ENCODE measurements at places on chromosomes 1 and 21.

DNA sequence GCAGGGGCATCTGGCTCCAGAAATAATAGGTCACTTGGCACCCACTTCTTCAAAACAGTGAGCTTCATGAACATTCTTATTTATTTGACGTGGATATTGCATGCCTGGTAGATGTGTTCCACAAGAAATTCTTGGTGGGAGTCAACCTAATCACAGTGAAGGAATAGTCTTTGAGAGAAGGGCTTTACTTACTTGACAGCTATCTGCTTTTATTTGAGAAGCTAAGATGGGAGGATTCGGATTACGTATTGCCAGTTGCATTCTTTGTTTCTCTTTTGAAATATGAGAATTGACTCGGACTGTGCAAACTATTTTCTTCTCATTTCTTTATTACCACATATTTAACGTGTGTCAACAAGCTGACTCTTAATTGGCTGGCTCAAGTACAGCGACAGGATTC is 117.2 kb downstream of the FASLG start:
- DNase-seq = no peak

DNA sequence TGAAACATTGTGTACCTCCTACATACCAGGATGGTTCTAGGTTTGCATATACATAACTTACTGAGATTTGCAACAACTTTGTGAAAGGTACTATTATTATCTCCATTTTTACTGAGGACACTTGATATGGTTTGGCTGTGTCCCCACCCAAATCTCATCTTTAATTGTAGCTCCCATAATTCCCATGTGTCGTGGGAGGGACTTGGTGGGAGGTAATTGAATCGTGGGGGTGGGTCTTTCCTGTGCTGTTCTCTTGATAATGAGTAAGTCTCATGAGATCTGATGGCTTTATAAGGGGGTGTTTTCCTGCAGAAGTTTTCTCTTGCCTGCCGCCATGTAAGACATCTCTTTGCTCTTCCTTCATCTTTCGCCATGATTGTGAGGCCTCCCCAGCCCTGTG is 40.1 kb downstream of the IGSF21 start:
- DNase-seq = no peak

- no peak for DNase-seq
Measured at GRCh38 chr1:93716941-93717368, 35.3 kb upstream of the BCAR3 start.

GRCh38 chr1:20167126-20167525 is 18.8 kb upstream of the UBXN10 start:
- no peak for DNase-seq

- DNase-seq = no peak
Measured at GRCh38 chr1:37047542-37047941, 13.2 kb upstream of the GRIK3 start.

DNA sequence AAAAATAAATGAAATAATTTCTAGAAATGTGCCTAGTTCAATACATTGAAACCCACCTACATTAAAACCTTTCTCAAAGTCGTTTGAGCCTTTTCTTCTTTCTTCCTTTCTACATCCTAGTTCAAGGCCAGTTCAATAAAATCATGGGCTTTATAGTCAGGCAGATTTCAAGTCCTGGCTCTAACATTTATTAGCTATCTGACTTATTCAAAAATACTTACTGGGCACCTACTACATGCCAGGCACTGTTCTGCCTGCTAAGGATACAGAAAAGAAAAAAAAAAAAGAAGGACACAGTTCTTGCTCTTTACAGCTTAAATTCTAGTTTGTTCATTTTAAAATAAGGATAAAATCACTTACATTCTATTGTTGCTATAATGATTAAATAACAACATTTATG is 134.2 kb upstream of the FGGY start:
- DNase-seq = no peak

DNA sequence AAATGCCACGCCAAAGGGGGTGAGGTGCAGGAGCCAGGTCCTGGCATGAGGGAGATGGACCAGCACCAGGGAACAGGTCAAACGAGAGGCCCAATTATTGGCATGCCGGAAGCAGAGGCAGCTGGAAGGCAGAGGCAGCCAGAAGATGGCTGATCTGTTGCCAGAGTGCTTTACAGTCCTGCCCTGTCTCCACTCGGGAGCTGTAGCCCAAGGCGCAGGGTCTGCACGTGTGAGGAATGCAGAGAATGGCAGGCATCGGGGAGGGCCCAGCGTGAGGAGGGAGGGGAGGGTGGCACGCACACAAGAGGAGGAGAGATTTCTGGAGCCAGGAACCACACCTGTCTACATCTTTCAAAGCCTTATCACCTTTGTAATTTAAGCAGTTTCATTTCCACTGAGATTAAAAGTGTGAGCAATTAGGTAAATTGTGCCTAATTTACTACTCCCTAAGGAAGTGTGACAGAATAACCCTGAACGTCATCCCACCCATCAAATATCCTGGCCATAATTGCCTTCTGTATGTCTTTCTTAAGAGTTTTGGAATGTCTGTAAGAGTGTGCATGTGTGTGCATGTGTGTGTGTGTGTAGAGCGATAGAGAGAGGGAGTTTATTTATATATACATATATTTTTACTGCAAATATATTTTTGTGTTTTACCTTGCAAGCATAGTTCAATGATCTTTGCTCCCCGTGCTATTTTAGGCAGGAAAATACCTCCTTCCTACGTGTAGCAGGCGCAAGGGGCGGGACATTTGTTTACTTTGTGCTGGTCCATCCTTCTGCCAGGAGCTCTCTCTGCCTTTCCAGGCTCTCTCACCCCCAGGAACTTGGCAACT is 125.5 kb upstream of the SERBP1 start:
- DNase-seq = no peak

- no peak for DNase-seq
Measured at GRCh38 chr1:36573445-36573844, 90.7 kb upstream of the CSF3R start.

- no peak for DNase-seq
Measured at GRCh38 chr1:46605232-46605631, 1.2 kb upstream of the MKNK1 start.

- DNase-seq = no peak
Measured at GRCh38 chr1:201456499-201457309, 12.3 kb downstream of the PHLDA3 start.

- DNase-seq = no peak
Measured at GRCh38 chr1:4214826-4215225, 314.8 kb upstream of the C1orf174 start.

DNA sequence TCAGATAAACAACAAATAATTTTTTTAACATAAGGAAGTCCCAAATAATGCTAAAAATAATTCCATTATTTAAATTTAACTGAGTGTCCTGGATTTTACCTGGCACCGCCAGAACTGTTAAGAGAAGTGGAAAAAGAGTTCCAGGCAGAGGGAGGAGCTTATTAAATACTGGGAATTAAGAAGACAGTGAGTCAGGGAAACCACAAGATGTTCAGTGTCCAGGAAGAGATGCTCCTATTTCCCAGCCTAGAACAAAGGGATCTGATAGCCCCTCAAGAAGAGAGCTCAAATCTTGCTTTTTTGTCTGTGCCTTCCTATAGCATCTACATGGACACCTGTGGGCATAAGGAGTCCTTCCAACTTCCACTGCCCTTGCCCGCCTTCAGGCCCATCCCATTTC is 85.9 kb downstream of the PGM1 start:
- no peak for DNase-seq

DNA sequence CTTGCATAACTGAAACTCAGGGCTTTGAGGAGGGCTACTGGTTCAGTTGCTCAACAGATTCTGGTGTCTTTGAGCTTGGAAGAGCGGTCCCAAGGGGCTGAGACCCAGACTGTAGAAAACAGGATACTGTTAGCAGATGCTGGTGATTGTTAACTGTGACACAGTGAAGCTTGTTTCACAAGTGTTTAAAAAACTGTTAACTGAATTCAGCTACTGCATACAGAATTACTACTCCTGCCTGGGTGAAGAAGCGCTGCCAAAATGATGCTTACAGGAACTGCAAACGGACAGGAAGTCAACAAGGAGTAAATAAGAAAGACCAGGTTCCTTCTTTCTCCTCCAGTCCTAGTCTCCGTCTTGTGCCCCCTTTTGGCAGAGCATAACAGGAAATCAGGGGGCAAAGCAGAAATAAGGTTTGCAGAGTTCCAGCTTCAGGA is 195.3 kb upstream of the USP25 start:
- no peak for DNase-seq

DNA sequence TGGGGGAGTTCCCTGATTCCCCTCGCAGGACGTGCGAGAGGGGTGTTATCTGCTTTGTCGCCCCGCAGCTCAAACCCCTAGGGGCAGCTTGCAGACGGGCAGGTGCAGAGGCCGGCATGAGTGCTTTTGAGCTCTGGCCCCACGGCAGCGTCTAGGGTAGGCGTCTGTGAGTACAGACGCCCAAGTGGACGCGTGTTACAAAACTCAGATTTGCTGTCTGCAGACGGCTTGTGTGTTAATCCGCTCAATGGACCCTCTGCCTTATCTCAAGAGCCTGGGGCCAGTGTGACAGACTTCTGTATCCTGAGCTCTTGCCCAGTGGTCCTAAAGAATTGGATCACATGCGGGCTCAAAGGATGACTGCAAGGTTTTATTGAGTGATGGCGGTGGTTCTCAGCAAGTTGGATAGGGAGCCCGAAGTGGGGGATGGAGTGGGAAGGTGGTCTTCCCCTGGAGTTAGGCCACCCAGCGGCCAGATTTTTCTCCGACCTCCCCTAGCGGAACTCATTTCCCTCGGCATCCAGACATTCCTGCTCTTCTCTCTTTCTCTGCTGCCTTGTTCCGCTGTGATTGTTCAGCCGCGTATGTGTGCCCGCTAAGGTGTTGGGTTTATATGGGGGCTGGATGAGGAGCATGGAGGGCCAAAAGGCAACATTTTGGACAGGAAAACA is 9.4 kb downstream of the CFHR4 start:
- no peak for DNase-seq

- DNase-seq = no peak
Measured at GRCh38 chr1:232690285-232690935, 60.5 kb upstream of the SIPA1L2 start.

DNA sequence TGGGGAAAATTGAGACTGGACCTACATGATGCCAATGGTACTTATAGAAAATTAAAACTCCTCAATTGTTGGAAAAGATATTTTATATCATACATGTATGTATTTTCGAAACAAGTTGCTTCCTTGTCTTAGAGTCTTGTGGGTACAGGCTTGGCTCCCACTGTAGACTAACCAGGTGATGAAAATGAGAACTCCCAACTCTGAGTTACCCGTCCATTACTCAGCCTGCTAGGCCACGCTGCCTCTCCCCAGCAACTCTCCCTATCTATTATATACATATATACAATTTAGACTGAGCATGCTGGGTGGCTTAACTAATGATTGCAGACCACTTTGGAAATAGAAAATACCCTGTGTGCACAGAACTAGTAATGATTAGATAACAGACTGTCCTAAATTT is 628.7 kb downstream of the LMO4 start:
- no peak for DNase-seq

- DNase-seq = no peak
Measured at GRCh38 chr1:2474933-2475371, 1.1 kb upstream of the PLCH2 start.

- peak; percentile 64 for DNase-seq
Measured at GRCh38 chr1:162383516-162383915, 2.0 kb downstream of the C1orf226 start.

DNA sequence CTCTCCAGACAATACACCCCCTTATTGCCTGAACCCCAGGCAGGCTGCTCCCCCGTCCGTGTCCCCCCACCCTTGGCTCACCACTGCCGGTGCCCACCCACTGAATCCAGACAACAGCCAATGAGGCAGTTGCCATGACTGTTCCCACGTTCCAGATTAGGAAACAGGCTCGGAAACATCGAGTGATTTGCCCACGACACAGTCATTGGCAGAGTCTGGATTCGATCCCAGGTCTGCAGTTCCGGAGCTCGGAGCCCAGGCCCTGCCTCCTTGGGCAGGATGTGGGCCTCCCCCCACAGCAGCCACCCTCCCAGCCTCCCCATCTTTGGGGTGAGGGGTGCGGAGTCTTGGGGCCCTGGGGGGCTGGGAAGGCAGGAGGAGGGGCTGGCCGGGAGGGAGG is 20.3 kb upstream of the CLSTN1 start:
- DNase-seq = no peak

DNA sequence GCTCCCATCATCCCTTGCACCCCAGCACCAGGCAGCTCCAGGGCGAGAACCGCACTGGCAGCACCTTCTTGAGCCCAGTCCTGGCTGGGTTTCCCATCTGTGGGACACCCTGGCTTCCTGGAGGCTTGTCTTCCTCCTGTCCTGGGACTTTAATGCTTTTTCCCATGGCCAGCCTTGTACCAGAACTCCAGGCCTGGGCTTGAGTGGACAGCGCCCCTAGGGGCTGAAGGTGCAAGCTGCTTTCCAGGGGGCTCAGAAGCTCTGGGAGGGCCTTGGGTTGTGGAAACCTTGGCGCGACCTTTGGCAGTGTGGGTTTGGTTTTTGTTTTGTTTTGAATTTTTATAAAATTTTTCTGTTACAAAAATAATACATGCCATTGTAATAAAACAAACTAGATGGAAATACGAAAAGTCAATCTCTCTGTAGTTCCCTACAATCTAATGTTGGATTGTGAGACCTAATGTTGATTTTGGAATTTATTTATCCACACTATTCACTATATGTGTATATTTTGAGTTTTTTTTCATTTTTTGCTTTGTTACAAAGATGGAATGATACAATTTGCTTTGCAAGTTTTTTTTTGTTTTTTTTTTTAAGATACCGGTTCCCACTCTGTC is 33.8 kb upstream of the RPL11 start:
- no peak for DNase-seq

DNA sequence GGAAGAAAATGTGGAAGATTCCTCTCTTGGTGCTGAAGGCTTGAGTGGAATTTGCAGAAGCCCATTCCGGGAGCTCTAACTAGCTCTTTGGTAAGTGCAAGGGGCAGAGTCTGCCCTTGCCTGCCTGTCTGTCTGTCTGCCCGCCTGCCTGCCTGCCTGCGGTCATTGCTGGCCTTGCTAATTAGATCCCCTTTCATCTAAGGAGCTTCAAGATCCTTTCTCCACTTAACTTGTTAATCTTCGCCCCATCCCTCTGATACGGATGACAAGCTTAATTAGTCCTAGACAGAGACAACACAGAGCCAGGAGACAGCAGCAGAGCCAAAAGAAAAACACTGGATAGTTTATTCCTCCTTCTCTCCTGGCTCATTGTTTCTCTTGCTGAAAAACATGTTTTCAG is 80.2 kb upstream of the GADD45A start:
- peak; percentile 25 for DNase-seq

DNA sequence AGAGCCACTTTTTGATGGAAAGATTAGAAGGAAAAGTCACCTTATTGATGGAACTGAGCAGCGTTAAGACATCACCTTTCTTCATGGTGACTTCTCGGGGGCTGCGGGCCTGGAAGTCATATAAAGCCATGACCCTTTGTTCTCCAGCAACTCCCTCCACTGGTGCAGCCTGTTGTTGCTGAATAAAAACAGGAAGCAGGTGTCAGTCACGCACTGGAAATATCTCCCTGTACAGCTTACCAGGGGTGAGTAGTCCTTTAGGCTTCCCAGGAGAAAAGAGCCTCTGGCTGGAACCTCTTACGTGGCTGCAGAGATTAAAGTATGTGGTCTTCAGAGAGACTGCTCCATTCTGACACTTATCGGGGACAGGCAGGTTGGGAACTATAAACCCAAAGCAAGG is 31.9 kb downstream of the SPTA1 start:
- no peak for DNase-seq

- DNase-seq = no peak
Measured at GRCh38 chr1:205525495-205526285, 21.2 kb downstream of the CDK18 start.

- DNase-seq = no peak
Measured at GRCh38 chr1:67347688-67348472, 40.2 kb downstream of the IL12RB2 start.
